ENCODE measurements at places on chromosomes 1 and 21.

GRCh38 chr21:42343101-42343500 is 7.7 kb downstream of the TFF2 start:
- no peak for DNase-seq

- DNase-seq: no peak
Measured at GRCh38 chr1:28855469-28855951, 43.5 kb downstream of the OPRD1 start.

DNA sequence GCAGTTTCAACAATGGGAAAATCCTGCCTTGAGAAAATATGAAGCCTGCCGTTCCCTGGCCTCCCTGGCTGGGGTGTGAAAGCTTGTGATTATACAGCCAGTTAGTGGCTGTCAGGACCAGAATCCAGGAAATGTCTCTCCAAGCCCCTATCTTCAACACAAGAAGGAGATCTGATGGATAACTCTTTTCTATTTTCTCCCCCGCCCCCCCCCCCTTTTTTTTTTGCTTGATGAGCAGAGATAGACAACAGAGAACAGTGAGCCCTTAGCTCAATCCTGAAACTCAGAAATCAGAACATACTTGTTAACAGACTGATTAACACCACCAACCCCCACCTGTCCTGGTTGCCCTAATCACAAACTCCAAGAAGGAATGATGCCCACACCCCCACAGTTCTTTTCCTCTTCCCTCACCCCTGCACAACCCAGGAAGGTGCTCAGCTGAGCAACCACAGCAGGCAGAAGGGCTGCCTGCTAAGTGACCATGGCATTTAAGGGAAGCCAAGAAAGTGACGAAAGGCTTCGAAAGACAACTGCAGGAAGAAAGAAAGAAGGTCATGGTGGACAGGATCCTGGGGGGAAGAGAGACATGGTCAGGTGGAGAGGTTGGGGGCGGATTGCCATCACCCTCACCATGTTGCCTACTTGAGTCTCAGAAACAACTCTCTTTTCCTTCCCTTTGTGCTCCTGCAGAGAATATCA is 12.3 kb upstream of the DENND2D start:
- DNase-seq: no peak

DNA sequence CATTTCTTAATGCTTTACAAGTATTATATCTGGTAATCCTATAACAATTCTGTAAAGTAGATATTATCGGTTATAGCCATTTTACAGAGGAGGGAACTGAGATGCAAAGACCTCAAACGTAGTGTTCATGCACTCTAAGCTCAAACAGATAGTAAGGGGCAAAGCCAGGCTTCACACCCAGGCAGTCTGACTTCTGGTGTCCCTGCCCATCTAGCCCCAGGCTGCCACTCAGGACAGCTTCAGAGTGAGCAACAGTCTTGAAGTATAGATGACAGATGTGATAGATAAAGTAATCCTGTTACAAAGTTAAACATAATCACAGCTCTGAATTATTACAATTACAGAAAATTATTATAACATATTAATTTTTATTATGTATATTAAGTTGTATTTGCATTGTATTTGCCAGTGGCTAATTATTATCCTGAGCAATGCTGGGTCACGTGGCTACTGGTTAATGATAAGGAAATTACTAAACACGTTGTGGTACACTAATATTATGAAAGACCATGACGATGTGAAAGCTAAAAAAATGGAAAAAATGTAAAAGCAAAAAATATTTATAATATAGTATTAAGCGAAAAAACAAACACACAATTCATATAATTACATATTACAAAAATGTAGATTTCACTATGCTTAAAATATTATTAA is 6.1 kb upstream of the TRAF3IP3 start:
- no peak for DNase-seq

DNA sequence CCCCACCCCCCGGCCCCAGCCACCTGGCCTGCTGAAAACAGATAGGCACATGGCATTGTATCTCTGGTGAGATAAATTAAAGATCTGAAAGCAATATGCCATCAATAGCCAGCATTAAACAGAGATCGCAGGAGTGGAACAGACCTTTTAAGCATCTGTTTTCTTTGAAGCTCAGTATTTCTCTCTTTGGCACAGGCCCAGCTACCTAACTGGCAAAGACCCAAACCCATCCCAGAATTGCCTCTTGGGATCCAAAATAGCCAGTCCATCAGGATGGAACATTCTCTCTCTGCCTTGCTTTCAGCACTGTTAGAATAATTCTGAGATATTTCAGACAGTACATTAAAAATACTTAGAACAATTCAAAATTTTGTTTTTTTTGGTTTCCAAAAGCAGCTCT is 46.0 kb downstream of the KCNJ6 start:
- DNase-seq: no peak

- no peak for DNase-seq
Measured at GRCh38 chr1:1173061-1173792, 453 bp upstream of the TTLL10 start.

DNA sequence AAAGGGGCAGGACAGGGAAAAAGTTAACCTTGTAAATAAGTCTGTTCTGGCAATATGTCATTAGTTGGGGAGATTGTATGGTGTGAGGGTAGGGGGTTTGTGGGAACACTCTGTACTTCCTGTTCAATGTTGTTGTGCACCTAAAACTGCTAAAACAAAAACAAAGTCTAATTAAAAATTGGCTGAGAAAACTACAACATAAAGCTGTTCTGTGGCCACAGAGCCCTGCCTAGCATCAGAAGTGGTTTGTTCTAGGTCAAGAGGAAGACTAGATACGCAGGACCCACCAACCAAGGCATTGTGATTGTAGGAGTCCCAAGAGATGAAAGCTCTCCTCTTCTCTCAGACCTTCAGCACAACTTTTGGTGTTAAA is 81.0 kb upstream of the LRRC8D start:
- no peak for DNase-seq
